ENCODE measurements at places on chromosomes 16 and 17. TPM values are rescaled to one million over a fixed set of nuclear protein-coding genes. Genes with fewer than 3 reads are reported as not detected.

ENPP7 gene
- 0.15 TPM for polyA plus RNA-seq

ITGAX gene
- polyA plus RNA-seq = 1.2 TPM

CAVIN1 gene
- polyA plus RNA-seq = 25.2 TPM

PRSS53 gene
- 5.3 TPM for polyA plus RNA-seq

PEMT gene
- polyA plus RNA-seq = 109 TPM

AXIN2 gene
- polyA plus RNA-seq = 3.1 TPM

OTOA gene
- not detected for polyA plus RNA-seq

MMP2 gene
- polyA plus RNA-seq = 6.5 TPM

CES4A gene
- polyA plus RNA-seq = 59.5 TPM

AXIN1 gene
- 12.3 TPM for polyA plus RNA-seq

CLEC3A gene
- polyA plus RNA-seq = not detected

SRP68 gene
- 45.9 TPM for polyA plus RNA-seq

MT3 gene
- polyA plus RNA-seq = 4.6 TPM

DRG2 gene
- 42.0 TPM for polyA plus RNA-seq

PRR14 gene
- 164 TPM for polyA plus RNA-seq

KRTAP9-8 gene
- not detected for polyA plus RNA-seq

FOXC2 gene
- polyA plus RNA-seq = 0.19 TPM

TEKT1 gene
- not detected for polyA plus RNA-seq

CCL4L2 gene
- not detected for polyA plus RNA-seq

ZNF19 gene
- polyA plus RNA-seq = 6.1 TPM

SGSM2 gene
- 153 TPM for polyA plus RNA-seq

SLC12A3 gene
- 0.04 TPM for polyA plus RNA-seq

OMG gene
- 0.38 TPM for polyA plus RNA-seq

MXRA7 gene
- polyA plus RNA-seq = 38.9 TPM

RGS11 gene
- polyA plus RNA-seq = 42.9 TPM

NACA2 gene
- not detected for polyA plus RNA-seq

HOXB5 gene
- polyA plus RNA-seq = 0.80 TPM

NPIPA2 gene
- 6.1 TPM for polyA plus RNA-seq

HID1 gene
- polyA plus RNA-seq = 262 TPM

SULT1A1 gene
- 29.7 TPM for polyA plus RNA-seq

RNF157 gene
- polyA plus RNA-seq = 3.4 TPM

GPRC5C gene
- 68.0 TPM for polyA plus RNA-seq

FLCN gene
- 30.1 TPM for polyA plus RNA-seq

PIMREG gene
- polyA plus RNA-seq = not detected

MYH2 gene
- polyA plus RNA-seq = not detected

LPO gene
- polyA plus RNA-seq = 0.23 TPM

HSDL1 gene
- 14.5 TPM for polyA plus RNA-seq

OR4D1 gene
- polyA plus RNA-seq = not detected

TPPP3 gene
- 76.2 TPM for polyA plus RNA-seq

TMC7 gene
- 0.73 TPM for polyA plus RNA-seq

MRPL12 gene
- 48.8 TPM for polyA plus RNA-seq

SLC7A5 gene
- polyA plus RNA-seq = 7.7 TPM

TP53TG3F gene
- polyA plus RNA-seq = not detected

DOC2A gene
- polyA plus RNA-seq = 4.4 TPM

CHMP1A gene
- polyA plus RNA-seq = 54.2 TPM

CDH3 gene
- polyA plus RNA-seq = 0.47 TPM

CDC42EP4 gene
- 28.9 TPM for polyA plus RNA-seq

CD300LD gene
- not detected for polyA plus RNA-seq

TNRC6C gene
- polyA plus RNA-seq = 4.0 TPM

CNGB1 gene
- polyA plus RNA-seq = 0.05 TPM

SLC38A8 gene
- 0.49 TPM for polyA plus RNA-seq

ITGAL gene
- polyA plus RNA-seq = 0.54 TPM

AOC2 gene
- 0.87 TPM for polyA plus RNA-seq

TNP2 gene
- polyA plus RNA-seq = not detected

TBC1D3L gene
- 44.3 TPM for polyA plus RNA-seq

PSKH1 gene
- 12.7 TPM for polyA plus RNA-seq

LLGL1 gene
- polyA plus RNA-seq = 7.3 TPM

PERCC1 gene
- polyA plus RNA-seq = not detected
